ENCODE measurements at places on chromosomes 11 and 22.

DNA sequence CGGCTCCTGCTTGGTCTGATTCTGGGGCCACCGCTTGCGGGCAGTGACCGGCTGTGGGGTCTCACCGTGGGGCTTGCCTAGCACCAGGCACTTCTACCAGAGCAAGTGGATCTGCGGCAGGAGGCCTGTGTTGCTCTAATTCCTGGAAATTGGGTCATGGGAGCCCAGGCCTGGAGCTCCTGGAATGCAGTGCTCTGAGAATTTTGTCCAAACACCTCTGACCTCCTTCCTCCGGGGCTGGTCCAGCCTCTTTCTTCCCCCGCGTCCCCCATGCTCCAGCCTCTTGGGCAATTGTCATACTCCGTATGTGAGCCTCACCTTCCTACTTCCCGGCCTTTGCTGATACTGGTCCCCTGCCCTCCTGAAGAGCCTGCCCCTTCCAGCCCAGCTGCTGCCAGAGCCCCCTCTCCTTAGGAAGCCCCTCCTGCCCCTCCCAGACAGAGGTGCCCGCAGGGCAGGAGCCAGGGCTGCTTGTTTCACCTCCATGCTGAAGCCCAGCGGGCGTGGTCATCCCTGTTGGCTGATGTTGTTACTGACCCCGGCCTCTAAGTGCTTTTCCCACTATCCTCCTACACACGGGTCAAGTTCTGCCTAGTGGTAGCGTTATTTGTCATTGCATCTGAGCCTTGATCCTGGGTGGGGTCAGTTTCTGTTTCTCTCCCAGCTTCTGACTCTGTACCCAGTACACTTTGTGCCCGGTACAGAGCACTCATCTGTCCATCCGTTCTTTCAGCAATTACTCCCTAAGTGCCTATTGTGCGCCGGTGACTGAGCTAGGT lies 9.6 kb downstream of the MGAT3 start:
- DNase-seq = no peak

DNA sequence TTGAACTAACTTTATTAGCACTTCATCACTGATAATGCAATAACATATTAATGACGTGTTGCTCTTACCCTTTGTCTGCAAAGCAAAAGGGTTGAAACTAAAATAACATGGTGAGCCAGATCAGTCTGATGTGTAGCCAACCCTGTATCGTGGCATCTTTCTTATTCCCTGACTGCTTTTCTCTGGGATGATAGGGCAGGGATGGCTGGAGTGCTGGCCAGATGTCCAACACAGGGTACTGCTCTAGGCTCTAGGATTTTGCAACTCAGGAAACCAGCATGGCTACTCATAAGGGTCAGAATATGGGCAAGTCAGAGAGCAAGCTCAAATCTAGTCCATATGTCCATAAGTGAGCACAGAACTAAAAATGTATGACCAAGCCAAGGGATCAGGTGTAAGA lies 129.1 kb downstream of the SLC17A6 start:
- DNase-seq = no peak

- DNase-seq = peak; percentile 45
Observed at GRCh38 chr11:17014833-17015626, 816 bp upstream of the PLEKHA7 start.

GRCh38 chr11:6611092-6611962 lies 689 bp downstream of the TAF10 start:
- DNase-seq = no peak

DNA sequence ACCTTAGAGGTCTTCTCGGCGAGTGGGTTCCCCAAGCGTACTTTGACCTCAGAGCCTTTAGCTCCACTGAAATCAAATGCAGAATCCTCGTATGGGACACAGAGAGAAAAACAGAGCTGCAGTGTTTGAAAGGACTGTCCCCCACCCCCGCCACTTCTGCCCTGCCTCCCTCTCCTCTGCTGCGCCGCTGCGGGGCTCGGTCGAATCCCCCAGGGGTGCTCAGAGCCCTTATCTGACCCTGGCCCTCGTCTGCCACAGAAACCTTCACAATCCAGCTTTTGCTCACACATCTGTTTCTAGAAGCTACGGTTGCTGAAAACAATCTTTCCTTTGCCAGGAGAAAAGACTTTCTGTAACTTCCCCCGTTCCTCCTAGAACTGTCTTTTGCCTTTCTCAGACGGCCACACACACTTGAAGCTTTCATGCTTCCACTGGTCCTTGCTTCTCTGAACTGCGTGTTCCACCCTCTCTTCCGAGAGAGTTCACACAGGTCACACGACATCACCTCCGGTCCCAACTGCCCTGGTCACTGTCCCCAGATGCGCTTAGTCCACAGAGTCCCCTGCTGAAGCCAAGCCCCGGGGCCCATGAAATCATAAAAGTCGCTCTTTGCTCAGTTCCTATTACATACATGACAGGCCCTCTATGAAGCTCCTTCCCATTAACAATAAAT lies 3.7 kb downstream of the SMIM35 start:
- DNase-seq = no peak

DNA sequence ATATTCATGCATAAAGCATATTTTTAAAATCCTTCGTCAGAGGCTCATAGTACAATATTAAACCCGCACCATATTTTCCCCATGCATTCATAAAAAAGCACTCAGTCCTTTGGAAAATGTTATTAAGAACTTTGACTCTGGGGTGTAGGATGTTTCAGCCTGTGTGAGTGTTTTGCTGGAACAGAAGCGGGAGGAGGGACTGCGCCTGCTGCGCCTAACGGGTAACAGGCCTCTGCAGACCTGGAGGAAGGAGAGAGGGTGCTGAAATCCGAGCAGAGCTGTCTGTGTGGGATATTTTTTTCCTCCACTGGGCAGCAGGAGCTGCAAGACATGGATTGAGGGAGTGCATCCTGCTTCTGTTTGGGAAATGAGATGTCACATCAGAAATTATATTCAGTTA lies 483.0 kb downstream of the BRD1 start:
- no peak for DNase-seq

DNA sequence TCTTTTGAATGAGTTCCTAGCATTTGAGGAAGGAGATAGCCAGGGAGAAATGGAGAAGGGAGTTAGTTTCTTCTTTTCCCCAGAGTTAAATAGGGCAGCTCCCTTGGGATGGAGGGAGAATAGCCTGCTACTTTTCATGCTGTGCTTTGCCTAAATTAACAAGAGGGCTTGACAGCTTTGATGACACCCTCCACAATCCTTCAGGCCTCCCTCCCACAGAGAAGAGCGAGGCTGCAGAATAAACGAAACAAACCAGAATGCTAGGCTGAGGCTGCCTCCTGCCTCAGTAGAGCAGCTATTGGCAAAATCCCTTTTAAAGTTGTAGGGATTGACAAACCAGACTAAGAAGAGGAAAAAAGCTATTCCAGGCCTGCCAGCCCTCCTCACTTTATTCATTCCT lies 94.6 kb downstream of the C11orf58 start:
- DNase-seq = no peak

DNA sequence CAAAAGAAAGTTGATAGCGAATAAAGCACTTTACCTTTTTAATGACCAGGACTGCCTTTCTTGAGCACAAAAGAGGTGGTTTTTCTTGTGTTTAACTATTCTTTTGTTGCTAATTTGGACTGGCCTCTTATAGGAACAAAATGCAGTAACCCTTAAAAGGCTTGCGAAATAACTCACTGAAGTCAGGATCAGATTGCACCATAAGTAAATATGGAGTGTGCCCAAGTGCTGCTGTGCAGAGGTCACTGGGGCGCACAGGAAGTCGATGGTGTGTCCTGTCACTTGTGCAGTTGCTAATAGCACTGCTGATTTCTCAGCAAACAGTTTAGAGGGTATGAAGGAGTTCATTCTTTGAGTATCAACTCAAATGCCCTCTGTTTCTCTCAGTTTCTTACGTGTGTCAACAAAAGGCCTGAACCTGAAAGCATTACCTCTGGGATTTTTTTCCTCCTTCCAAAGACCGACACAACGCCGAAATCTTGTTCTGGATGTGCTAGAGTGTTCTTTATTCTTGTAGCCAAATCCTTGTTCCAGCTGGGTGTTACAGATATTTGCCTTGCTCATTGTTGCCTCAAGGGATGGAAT lies 71.3 kb downstream of the ATXN10 start:
- peak; percentile 25 for DNase-seq

DNA sequence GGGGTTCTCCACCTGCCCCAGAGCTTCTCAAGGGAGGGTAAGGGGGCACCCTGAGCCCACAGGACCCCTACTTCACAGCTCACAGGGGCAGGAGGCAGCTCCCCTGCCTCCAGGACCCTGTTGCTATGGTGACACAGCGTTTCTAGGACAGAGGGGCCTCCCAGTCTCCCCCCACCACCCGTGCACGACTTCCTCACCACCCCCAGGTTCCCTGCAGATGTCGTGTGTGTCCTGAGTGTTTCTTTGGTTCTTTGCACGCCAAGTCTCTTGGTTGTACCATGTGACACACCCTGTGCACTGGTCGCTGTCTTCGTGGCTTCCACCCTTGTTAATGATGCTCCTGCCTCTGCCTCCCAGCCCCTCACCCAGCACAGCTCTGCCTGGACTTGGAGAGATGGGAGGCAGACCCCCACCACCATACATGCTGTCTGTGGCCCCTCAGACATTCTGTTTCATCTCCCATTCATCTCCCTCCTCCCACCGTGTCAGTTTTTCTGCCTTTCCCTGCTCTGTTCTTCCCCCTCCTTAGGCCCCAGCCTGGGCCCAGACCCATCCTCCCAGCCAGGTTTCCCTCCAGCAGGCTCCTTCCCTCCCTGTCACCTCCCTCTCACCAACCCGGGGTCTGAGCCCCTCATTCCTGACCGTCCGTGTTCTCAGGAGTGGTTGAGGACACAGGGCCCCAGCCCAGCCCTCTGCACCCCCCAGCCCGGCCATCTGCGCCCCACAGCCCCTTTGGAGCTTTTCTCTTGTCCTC lies 24.5 kb upstream of the RAB1B start:
- no peak for DNase-seq

GRCh38 chr11:118338637-118339061 lies 3.9 kb downstream of the CD3D start:
- no peak for DNase-seq

GRCh38 chr11:47408598-47409439 lies 429 bp downstream of the SLC39A13 start:
- peak; percentile 69 for DNase-seq

DNA sequence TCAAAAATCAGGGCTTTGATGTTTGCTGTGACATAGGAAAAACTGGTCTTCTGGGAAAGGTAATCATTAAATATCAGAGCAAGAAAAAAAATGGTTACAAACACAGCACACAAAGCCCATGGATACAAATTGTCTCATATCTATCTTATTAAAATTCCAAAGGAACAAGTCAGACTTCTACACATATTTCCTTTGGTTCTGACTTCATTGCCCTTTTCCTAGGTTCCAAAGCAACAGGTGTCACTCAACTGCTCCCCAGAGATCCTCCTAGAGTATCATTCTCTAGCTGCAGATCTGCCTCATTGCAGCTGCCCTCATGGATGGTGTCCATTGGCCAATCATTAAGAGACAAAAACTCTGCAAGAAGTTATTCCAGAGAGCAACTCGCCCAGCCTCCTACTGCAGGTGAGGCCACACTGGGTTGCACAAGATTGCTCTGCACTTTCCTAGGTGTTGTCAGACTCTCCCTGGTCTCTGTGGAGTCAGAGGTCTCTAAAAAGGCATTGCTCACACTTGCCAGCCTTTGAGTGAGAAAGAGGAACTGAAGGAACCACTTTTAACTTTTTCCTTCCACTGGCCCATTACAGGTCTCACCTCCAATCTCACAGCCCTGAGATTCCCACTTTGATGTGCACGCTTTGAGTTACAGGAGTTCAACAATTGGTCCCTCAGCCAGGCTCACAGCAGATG lies 5.7 kb downstream of the DRICH1 start:
- DNase-seq = no peak

DNA sequence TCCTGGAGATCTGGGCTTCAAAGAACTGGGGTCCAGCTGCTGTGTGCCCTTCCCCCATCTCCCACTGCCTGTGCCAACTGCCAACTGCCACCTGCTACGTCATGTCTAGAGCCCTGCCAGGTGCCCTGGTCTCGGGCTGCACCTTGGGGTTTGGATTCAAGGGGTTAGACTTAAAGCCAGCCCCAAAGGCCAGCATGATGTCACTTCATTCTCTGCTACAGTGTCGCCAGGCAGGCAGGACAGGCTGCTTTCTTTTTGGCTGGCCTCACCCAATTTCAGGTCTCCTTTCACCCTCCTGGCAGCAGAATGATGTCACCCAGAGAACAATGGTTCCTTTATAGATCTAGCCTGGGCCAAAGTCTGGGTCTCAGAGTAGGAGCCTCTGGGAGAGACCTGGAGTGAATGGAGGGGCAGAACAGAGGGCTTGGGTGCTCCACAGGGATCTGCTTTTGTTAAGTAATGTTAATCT lies 79.5 kb upstream of the CRYBB3 start:
- no peak for DNase-seq

GRCh38 chr11:45176996-45177395 lies 30.6 kb downstream of the PRDM11 start:
- no peak for DNase-seq

DNA sequence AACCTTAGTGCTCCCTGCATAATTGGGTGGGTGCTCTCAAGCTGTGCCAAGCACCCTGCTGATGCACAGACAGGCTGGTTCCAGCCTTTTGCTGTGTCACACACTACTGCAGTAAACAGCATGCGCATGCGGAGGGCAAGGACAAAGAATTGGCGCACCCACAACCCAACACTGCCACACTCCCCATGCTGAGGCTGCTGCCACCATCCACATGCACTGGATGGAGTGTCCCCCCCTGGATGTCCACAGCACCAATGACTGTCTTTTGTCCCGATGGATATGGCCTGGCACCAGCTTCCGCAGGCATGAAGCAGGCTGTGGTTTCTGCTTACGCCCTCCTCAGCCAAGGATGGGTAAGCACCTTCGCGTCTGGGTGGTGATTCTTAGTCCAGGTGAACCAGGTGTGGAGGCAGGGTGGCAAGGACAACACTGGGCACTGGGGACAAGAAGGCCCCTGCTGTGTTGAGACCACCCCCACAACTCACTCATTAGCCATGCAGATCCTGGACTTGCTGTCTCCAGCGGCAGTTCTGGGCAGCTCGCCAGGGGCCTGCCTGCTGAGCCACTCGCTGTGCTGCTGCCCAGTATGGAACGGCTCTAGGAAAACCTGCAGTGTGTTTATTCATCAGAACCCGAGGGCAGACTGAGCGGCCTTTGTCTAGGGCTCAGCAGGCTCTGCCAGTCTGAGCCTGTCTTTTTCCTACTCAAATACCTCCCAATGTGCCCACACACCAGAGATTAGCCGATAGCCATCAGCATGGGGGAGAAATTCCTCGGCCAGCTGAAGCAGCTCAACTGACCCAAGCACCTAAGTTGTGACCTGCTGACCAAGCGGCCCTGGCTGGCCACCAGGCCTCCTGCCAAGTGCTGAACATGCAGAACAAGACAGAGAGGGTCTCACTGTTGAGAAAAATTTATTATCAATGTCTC lies 8.2 kb upstream of the NAP1L4 start:
- DNase-seq = peak; percentile 71

- peak; percentile 87 for DNase-seq
Observed at GRCh38 chr11:65506772-65507505, 8.1 kb downstream of the MALAT1 start.

- no peak for DNase-seq
Observed at GRCh38 chr11:131471976-131472375, 101.6 kb downstream of the NTM start.

DNA sequence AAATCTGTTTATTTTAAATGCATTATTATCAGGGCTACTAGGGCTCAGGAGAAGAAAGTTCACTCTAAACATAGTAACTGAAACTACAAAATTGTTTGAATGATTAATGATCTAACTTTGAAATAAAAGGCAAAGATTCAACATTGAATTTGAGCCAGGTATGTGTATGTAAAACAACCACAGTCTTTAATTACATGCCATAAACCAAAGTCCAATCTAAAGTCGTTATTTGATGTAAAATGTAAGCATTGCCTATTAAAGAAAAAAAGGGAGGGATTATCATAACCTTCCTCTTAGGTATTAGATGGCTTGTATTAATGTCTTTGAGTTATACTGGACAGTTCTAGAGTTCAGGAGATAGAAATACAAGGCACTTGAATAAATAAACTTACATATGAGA lies 25.2 kb upstream of the PANX1 start:
- no peak for DNase-seq
